Progenitor cell of endocrine pancreas (in vitro differentiated cells): ENCODE measurements at places on chromosomes 1 and 21. TPM values are rescaled to one million over a fixed set of nuclear protein-coding genes. Genes with fewer than 3 reads are reported as not detected.

RHCE gene
- not detected in 2 replicates for total RNA-seq

SYTL1 gene
- total RNA-seq: 9.4 and 15.5 TPM in 2 replicates

GRCh38 chr1:193310564-193310963 is 124.2 kb upstream of the B3GALT2 start:
- no peaks in the 10 kb centered on the region for H3K36me3 ChIP-seq
- no peak for DNase-seq
- peaks cover 35% of the 10 kb centered on the region for H3K27me3 ChIP-seq

DNA sequence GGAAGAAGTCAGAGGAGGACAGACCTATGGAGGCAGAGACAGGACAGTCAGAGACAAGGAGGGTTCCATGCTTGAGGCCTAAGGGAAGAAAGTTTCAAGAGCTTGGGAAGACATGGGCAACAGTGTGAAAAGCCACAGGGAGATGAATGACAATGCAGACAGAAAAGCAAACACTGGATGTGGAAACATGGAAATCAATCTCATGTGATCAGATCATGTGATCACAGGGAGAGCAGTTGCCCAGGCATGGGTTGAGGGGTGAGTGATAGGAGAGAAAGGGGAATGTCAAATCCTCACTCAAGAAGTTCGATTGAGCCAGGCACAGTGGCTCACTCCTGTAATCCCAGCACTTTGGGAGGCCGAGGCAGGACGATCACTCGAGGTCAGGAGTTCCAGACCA is 17.2 kb downstream of the PTAFR start:
- peaks cover 6% of the 10 kb centered on the region for H3K4me1 ChIP-seq
- DNase-seq: no peak
- H3K27ac ChIP-seq: no peak overlapping the region
- no peak overlapping the region for H3K4me3 ChIP-seq
- H3K36me3 ChIP-seq: no peaks in the 10 kb centered on the region

- H3K27me3 ChIP-seq: no peaks in the 10 kb centered on the region
- no peak for DNase-seq
- no peaks in the 10 kb centered on the region for H3K4me1 ChIP-seq
- H3K4me3 ChIP-seq: no peak overlapping the region
These were observed 34.9 kb downstream of the ETS2 start for GRCh38 chr21:38840456-38841300.

DNA sequence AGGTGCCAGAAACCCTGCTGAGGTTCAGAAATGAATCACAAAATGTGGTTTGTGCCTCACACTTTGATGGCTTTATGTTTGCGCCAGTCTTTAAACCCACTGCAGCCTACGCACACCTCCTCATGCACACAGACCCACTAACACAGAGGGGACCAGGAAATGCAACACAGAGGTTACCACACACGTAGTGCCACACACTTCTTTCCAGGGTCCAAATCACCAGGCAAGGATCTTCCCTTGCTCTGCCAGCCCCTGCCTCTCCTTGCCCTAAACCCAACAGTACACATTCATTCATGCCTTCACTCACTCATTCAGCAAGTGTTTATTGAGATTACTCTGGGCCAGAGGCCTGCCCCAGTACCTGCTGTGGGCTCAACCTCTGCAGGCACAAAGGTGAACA is 17.5 kb downstream of the MAB21L3 start:
- peak overlapping the region; percentile 31 for H3K27ac ChIP-seq
- peaks cover 4% of the 10 kb centered on the region for H3K27me3 ChIP-seq

GSTM5 gene
- 2.8 and 2.9 TPM in 2 replicates for total RNA-seq

DNA sequence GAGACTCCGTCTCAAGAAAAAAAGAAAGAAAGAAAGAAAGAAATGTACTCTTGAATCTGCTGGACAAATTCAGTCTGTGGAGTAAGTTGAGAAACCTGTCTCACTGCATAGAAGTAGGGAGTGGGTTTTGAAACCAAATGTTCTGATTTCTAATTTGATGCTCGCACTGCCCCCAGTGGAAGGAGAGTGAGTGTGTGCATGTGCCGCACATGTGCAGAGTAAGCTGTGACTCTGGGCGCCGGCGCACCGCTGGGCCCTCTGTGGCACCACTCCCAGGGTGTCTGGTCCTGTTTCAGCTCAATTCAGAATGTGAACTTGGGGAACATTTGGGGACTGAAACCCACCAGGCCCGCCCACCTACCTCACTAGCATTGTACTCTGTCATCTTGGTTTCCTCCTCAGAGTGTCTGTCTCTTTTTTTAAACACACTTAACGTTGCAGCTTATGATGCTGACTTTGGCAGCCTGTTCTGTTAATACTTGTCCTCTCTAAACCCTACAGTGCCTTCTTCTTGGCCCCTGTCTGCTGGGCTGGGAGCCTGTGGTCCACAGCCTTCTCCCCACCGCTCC is 104.6 kb downstream of the CACNA1E start:
- H3K27ac ChIP-seq: no peak overlapping the region
- no peak overlapping the region for H3K4me3 ChIP-seq
- DNase-seq: no peak
- peaks cover 15% of the 10 kb centered on the region for H3K27me3 ChIP-seq

- H3K4me3 ChIP-seq: no peak overlapping the region
- peaks cover 2% of the 10 kb centered on the region for H3K4me1 ChIP-seq
- H3K27ac ChIP-seq: no peak overlapping the region
- H3K27me3 ChIP-seq: no peaks in the 10 kb centered on the region
- no peak for DNase-seq
- no peaks in the 10 kb centered on the region for H3K36me3 ChIP-seq
These were observed 323.3 kb upstream of the DEPDC1 start for GRCh38 chr1:68820151-68820550.

GRCh38 chr21:42002421-42002958 is 7.7 kb downstream of the ZBTB21 start:
- H3K36me3 ChIP-seq: peaks cover 29% of the 10 kb centered on the region
- H3K4me1 ChIP-seq: peaks cover 16% of the 10 kb centered on the region
- H3K27me3 ChIP-seq: no peaks in the 10 kb centered on the region
- no peak for DNase-seq
- H3K27ac ChIP-seq: peak overlapping the region; percentile 2

FLG2 gene
- total RNA-seq: not detected in 2 replicates

GRCh38 chr1:115323366-115324004 is 14.6 kb downstream of the NGF start:
- H3K4me3 ChIP-seq: no peak overlapping the region
- H3K27me3 ChIP-seq: peaks cover 6% of the 10 kb centered on the region
- DNase-seq: no peak
- peaks cover 23% of the 10 kb centered on the region for H3K4me1 ChIP-seq
- H3K36me3 ChIP-seq: no peaks in the 10 kb centered on the region

KCNE2 gene
- 0.55 and 0.58 TPM in 2 replicates for total RNA-seq

- H3K27ac ChIP-seq: peak overlapping the region; percentile 81
- H3K4me1 ChIP-seq: peaks cover 85% of the 10 kb centered on the region
- DNase-seq: no peak
- peaks cover 11% of the 10 kb centered on the region for H3K36me3 ChIP-seq
These were observed 14.2 kb downstream of the SMIM12 start for GRCh38 chr1:34845131-34845901.

ERG gene
- total RNA-seq: not detected in 2 replicates

GNG12 gene
- total RNA-seq: 8.9 and 9.7 TPM in 2 replicates

SLC44A3 gene
- total RNA-seq: 70.4 and 75.4 TPM in 2 replicates

DNA sequence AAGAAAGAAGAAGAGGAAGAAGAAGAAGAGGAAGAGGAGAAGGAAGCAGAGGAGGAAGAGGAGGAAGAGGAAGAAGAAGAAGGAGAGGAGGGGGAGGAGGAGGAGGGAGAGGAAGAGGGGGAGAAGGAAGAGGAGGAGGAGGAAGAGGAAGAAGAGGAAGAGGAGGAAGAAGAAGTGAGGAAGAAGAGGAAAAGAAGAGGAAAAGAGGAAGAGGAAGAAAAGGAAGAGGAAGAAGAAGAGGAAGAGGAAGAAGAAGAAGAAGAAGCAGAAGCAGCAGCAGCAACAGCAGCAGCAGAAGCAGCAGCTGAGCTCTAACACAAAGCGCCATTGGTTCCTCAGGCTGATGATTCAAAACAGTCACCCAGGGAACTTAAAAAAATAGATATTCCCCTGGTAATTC is 34.0 kb downstream of the DNAI4 start:
- H3K36me3 ChIP-seq: peaks cover 6% of the 10 kb centered on the region
- H3K4me3 ChIP-seq: no peak overlapping the region
- no peak overlapping the region for H3K27ac ChIP-seq
- H3K27me3 ChIP-seq: no peaks in the 10 kb centered on the region

DNA sequence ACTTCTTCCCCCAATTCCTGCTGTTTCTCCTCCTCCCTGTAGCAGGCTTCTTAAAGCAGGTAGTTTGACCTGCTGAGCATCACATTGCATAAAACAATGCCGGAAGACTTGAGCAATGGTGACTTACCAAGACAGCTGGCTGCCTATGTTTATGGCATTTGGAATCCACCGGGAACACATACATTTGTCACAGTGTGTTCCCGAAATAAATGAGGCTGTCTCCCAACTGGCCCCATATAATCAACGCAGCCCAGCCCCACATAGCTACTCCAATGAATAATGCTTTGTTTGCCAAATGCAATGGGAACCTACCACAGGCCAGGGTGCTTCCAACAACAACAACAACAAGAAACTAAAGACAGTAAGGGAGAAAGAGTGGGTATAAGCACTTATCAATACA is 186.1 kb upstream of the MAP1LC3C start:
- H3K27ac ChIP-seq: no peak overlapping the region
- no peak for DNase-seq
- H3K36me3 ChIP-seq: no peaks in the 10 kb centered on the region

- H3K27ac ChIP-seq: no peak overlapping the region
- peaks cover 15% of the 10 kb centered on the region for H3K36me3 ChIP-seq
- H3K4me1 ChIP-seq: peaks cover 10% of the 10 kb centered on the region
- no peak for DNase-seq
- H3K27me3 ChIP-seq: no peaks in the 10 kb centered on the region
These were observed 14.7 kb downstream of the MTHFR start for GRCh38 chr1:11790880-11791715.

CAPN8 gene
- 1.3 and 2.2 TPM in 2 replicates for total RNA-seq

- no peak overlapping the region for H3K27ac ChIP-seq
- no peak overlapping the region for H3K4me3 ChIP-seq
- H3K4me1 ChIP-seq: no peaks in the 10 kb centered on the region
- H3K36me3 ChIP-seq: no peaks in the 10 kb centered on the region
- H3K27me3 ChIP-seq: peaks cover 30% of the 10 kb centered on the region
These were observed 55.3 kb upstream of the KCND3 start for GRCh38 chr1:112044745-112045144.

OLFML2B gene
- total RNA-seq: 0.67 and 1.8 TPM in 2 replicates

PRDM16 gene
- 68.7 and 69.1 TPM in 2 replicates for total RNA-seq

CGN gene
- 127 and 128 TPM in 2 replicates for total RNA-seq

- H3K4me3 ChIP-seq: no peak overlapping the region
- H3K36me3 ChIP-seq: no peaks in the 10 kb centered on the region
- no peak overlapping the region for H3K27ac ChIP-seq
- no peaks in the 10 kb centered on the region for H3K4me1 ChIP-seq
- no peak for DNase-seq
These were observed 18.6 kb upstream of the GBP5 start for GRCh38 chr1:89291276-89291675.

DNA sequence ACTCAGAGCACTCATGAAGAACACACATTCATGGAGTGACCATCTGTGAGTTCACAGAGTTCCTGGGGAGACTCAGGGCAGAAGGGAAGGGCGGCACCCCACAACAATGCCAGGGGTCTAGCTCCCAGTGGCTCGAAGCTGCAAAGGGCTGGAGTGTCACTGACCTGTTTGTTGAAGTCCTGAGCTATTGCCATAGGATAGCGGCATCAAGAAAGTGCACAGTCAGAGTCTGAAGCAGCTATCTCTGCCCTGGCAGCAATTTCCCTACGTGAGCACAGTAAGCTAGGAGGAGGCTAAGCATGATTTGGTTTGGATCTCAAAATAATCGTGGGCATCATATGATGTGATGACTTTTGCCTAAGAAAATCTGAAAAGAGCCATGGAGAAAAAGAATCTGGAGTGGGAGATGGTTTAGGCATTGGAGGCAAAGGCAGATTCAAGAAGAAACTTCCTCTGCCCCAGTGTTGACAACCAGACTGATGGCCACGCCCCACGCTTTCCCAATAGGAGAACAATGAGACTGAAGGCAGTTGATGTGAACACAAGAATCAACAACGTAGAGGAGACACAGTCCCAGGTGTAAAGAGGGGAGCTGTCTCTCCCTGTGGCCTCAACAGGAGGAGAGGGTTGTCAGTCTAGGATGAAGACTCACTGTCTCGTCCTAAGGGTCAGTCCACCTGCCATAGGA is 100.0 kb upstream of the SLC25A33 start:
- DNase-seq: no peak
- peaks cover 3% of the 10 kb centered on the region for H3K27me3 ChIP-seq
- H3K4me1 ChIP-seq: peaks cover 62% of the 10 kb centered on the region
- H3K27ac ChIP-seq: peak overlapping the region; percentile 89
- no peak overlapping the region for H3K4me3 ChIP-seq

DNA sequence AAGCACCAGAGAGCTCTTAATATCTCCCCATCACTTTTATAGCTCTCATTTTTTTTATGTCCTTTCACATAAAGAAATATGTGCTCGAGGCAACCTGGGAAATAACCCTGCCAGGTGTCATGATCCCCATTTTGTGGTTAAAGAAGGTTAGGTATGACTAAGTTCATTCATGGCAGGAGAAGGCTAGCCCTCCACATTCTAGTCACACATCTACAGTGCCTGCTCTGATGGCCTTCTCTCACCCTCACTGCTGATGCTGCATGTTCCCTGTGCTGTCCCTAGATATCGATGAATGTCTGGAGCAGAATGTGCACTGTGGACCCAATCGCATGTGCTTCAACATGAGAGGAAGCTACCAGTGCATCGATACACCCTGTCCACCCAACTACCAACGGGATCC is 187.5 kb downstream of the TPR start:
- no peak for DNase-seq
- H3K36me3 ChIP-seq: no peaks in the 10 kb centered on the region
- peaks cover 1% of the 10 kb centered on the region for H3K4me1 ChIP-seq
- no peaks in the 10 kb centered on the region for H3K27me3 ChIP-seq
- no peak overlapping the region for H3K4me3 ChIP-seq

- no peak overlapping the region for H3K27ac ChIP-seq
- H3K36me3 ChIP-seq: no peaks in the 10 kb centered on the region
- peaks cover 20% of the 10 kb centered on the region for H3K27me3 ChIP-seq
- H3K4me1 ChIP-seq: peaks cover 3% of the 10 kb centered on the region
These were observed 64.8 kb downstream of the MORN1 start for GRCh38 chr1:2326524-2326923.

DNA sequence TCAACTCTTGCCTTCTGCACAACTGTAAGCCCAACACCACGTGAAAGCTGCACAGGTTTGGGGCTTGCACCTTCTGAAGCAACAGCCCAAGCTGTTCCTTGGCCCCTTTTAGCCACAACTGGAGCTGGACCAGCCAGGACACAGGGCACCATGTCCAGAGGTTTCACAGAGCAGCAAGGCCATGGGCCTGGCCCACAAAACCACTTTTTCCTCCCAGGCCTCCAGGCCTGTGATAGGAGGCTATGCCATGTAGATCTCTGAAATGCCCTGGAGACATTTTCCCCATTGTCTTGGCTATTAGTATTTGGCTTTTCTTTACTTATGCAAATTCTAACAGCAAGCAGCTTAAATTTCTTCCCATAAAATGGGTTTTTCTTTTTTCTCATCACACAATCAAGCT is 126.1 kb downstream of the SLC44A5 start:
- no peaks in the 10 kb centered on the region for H3K27me3 ChIP-seq
- H3K4me3 ChIP-seq: no peak overlapping the region
- DNase-seq: no peak
- peaks cover 4% of the 10 kb centered on the region for H3K36me3 ChIP-seq
- H3K4me1 ChIP-seq: no peaks in the 10 kb centered on the region

GRCh38 chr1:29599071-29599470 is 362.7 kb downstream of the PTPRU start:
- H3K4me3 ChIP-seq: no peak overlapping the region
- H3K36me3 ChIP-seq: no peaks in the 10 kb centered on the region
- peaks cover 15% of the 10 kb centered on the region for H3K27me3 ChIP-seq
- no peak for DNase-seq
- H3K27ac ChIP-seq: peak overlapping the region; percentile 27

GRCh38 chr1:64981601-64982533 is 15.5 kb upstream of the JAK1 start:
- H3K27me3 ChIP-seq: no peaks in the 10 kb centered on the region
- H3K4me1 ChIP-seq: peaks cover 24% of the 10 kb centered on the region
- peaks cover 1% of the 10 kb centered on the region for H3K36me3 ChIP-seq
- DNase-seq: no peak
- H3K4me3 ChIP-seq: no peak overlapping the region
